ENCODE measurements at places on chromosomes 13 and 19.
A peak's percentile ranks its signal among the peaks of the same experiment; 100 is the strongest.

DNA sequence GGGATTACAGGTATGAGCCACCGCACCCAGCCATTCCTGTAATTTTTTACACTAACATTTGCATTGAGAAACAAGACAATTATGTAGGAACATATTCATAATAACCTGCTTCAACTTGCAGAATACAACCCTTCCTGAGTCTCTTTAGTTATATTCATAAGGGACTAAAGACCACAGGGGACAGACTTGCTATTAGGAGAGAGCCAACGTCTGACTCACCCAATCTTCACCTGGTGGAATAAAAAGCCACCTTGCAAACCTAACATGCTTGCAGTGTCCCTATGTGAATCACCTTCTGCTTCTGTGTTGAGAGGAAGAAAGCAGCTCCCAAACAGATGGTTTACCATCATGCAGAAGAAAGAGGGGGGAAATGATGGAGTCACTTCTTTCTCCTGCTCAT lies 456.1 kb downstream of the PCDH9 start:
- DNase-seq = no peak

GRCh38 chr13:84844473-84844872 lies 954.7 kb downstream of the SLITRK6 start:
- peak; percentile 60 for DNase-seq

DNA sequence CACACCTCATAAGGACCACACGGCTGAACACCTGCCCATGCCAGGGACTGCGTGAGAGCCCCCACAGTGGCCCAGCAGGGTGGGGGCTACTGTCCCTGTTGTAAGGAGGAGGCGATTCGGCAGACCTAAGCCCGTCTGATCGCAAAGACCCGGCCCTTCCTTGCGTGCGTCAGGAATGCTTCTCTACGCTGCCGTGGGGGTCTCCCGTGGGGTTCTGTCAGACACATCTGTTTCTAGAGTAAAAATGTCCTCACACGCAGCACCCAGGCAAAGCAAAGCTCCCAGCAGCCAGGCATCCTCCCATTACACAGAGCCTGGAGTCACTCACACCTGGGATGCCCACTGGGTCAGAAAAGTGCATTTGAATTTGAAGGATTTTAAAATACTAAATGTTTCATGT lies 147.7 kb upstream of the SOX1 start:
- no peak for DNase-seq

GRCh38 chr13:71290963-71291841 lies 575.8 kb downstream of the DACH1 start:
- peak; percentile 48 for DNase-seq

GRCh38 chr13:110070511-110071120 lies 236.3 kb downstream of the COL4A1 start:
- DNase-seq = peak; percentile 78

DNA sequence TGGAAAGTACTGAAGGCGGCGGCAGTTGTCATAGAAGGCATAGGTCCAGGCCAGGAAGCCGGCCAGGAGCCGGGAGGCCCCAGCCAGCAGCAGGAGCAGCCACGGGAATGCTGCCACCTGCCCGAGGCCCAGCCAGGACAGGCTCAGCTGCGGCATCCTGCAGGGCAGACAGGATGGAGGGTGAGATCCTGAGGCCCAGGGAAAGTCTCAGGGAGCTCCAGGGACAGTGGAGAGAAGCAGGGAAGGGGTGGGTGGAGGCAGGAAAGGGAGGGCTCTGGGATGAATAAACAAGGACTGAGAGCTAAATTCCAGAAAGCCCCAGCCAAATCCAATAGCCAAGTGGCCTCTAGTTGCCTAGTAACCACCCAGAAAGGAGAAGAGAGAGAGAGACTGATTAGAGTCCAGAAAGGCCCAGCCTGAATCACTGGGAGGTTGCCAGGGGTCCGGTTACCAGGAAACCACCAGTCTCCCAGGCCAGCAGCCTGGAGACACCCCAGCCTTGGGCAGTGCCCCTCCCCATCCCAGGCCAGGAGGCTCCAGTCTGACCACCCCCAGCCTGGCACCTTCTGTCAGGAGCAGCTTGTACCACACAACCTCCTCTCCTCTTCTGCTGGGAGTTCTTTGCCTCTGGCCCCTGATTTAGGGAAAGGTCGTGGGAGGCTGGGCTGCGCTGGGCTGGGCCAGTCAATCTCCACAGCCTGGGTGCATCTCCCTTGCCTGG lies 7.5 kb upstream of the OR10H5 start:
- no peak for DNase-seq

GRCh38 chr19:55647732-55648584 lies at the start of gene CCDC106:
CCDC106 (plus strand) TSS chr19:55648212; CDS start chr19:55649047, 835 bp downstream.
- no peak for DNase-seq

DNA sequence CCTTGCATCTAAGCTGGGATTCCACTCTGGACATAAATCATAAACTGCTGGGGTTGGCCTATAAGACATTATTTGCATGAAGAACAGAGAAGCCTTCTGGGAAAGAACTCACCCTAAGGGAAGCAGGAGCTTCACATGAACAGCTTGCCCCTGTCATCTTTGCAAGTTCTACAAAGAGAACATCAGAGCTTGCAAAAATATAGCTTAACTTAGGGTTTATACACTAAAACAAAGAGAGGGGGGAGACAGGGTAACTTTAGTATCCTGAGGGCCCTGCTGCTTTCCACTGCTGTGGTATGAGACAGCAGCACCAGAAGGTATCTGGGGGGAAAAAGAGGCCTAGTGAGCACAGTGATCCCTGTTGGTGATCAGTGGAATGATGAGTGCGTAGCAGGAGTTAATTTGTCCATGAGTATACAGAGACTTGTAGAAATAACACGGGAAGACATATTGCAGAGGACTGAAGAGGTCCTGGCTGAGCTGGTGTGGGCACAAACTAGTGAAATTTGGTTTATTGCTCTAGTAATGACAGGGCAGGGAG lies 116.1 kb upstream of the TSC22D1 start:
- DNase-seq = peak; percentile 14

- no peak for DNase-seq
Observed at GRCh38 chr13:31887286-31887685, 144.3 kb upstream of the FRY start.

- no peak for DNase-seq
Observed at GRCh38 chr13:112956571-112957294, 12.3 kb upstream of the MCF2L start.

GRCh38 chr13:103184413-103184812 lies 118.2 kb upstream of the SLC10A2 start:
- no peak for DNase-seq

GRCh38 chr19:30968210-30968609 lies 381.0 kb downstream of the TSHZ3 start:
- DNase-seq = no peak

DNA sequence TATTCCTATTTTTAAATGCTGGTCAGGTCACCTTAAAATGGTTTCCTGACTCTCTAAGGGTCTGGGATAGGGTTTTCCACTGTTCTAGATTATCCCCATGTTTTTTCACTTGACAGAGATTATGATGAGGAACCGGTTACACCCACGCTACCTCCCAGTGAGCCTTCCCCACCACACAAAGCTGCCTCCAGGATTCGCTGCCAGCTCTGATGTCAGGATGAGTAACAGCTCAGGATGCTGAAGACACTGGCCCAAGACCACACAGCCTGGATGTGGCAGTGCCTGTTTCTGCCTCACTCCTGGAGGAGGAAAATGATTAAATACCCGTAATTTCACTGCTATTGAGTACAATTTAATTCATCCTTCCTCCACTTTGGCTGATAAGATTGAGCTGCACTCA lies 22.9 kb downstream of the ZNF114 start:
- peak; percentile 83 for DNase-seq

- DNase-seq = no peak
Observed at GRCh38 chr19:33690378-33691029, 68.8 kb downstream of the CHST8 start.

DNA sequence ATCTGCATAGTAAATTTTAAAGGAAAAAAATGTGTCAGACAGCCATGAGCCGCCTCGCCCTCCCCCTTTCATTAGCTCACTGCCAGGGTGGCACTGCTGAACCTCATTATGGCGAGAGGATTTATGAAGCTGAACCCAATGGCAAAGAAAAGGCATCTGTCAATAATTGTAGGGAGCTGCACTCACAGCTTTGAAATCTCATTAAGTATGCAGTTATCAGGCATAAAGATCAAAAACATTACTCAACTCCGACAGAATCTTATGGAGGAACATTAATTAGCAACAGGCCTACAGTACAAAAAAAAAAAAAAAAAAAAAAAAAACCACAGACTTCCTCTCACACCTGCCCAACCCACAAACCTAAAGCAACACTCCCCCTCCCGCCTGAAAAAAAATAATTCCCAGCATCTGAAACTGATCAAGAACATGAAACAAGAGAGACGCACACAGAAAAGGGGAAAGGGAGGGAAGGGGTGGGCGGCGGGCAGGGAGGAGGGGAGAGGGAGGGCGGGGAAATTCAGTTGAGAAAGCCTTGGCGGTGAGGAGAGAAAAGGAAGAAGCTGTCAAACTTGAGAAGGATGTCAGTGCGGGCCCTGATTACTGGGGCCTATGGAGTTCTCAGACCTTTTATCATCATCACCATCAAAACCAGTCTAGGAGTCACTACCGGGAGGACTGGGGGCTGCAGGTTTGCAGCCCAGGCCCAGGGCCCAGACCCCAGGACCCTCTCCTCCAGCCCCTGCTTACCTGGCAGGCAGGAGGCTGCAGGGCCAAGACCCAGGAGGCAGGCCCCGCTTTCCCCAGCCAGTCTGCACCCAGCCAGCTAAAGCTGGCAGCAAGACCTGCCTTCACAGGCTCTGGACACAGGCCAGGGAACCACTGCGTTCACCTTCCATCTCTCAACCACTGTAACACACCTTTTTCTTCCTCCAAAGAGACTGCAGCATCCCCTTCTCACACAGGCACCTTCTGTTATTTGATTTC lies 8.9 kb downstream of the TSHZ3 start:
- DNase-seq = no peak

DNA sequence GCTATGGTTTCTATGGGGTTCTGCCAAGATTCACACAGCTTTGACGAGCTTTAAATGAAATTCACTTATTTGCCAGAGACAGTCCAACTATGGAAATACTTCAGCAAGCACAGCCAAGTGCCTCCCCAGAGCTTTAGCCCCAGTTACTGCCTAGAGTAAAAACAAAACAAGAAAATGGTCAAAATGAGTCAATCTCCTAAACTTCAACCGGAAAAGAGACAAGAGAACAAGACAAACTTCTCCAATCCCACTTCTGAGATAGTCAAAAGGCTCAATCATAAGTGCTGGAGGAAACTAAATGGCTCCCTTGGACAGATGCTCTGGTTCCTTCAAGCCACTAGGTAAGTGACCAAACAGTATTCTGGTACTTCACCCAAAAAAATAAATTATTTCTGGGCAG lies 65.8 kb downstream of the KATNAL1 start:
- no peak for DNase-seq

GRCh38 chr13:97434397-97435201 lies 630 bp downstream of the RAP2A start:
- peak; percentile 56 for DNase-seq

DNA sequence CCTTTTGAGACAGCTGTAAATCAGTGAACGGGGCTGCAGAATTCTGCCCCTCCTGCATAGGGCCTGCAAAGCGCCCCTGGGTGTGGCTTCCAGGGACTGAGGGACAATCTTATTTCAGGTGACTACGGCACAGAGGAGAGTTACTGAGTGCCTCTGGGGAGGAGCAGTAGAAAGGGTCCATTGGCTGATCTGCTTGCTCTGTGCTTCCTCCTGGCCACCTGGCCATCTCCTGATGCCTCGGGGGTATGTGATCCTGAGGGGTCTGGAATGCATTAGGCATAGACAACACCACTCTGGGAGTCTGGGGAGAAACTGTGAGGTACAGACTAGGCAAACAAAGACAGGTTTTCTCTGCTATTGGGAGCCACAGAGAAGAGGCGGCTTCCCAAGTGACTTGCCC lies 2.8 kb downstream of the KCTD15 start:
- DNase-seq = no peak

- peak; percentile 41 for DNase-seq
Observed at GRCh38 chr19:1837625-1838105, 10.6 kb downstream of the REXO1 start.

GRCh38 chr13:37139356-37139755 lies 33.9 kb upstream of the CSNK1A1L start:
- no peak for DNase-seq

DNA sequence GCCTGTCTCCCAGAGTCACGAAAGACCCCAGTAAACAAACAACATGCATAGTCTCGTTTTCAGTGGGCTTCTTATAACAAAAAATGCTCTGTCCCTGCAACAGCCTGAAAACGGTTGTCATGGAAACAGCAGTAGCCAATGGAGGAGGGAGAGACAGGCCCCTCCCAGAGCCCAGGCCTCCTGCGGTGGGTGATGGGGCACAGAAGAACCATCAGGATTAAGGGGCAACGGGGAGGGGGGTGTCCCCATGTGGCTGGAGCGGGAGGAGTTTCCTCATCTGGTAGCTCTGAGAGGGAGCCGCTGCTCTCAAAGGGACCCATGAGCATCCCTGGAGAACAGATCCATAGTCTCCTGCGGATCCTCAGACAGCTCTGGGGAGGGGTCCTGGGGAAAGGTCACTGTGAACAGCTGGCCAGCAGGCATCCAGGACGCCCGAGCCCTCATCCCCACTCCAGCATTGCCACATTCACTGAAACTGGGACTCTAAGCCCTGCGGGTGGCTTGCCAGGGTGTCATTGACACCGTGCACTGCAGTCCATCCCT lies 37.5 kb upstream of the PNMA8B start:
- no peak for DNase-seq

GRCh38 chr19:43300206-43300605 lies 30.9 kb upstream of the PSG9 start:
- DNase-seq = no peak

GRCh38 chr19:748274-748598 lies 2.7 kb upstream of the MISP start:
- DNase-seq = no peak

DNA sequence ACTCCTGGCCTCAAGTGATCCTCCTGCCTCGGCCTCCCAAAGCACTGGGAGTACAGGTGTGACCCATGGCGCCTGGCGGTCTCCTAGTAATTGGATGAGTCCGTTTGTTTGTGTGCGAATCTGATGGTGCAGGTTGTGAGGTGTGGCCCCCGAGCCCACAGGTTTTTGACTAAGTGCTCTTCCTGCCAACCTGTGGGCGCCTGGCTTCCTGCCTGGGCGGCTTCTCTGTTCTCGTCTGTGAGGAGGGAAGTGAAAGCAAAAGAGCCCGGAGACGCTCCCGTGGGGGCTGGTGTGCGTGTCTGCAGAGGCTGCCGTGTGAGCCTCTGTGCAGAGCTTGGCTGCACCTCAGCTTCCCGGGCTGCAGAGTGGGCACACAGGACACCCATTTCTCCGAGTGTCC lies 10.0 kb downstream of the ARHGAP45 start:
- DNase-seq = peak; percentile 79

GRCh38 chr13:34464011-34464410 lies 478.1 kb upstream of the NBEA start:
- peak; percentile 18 for DNase-seq

- DNase-seq = peak; percentile 22
Observed at GRCh38 chr13:26813321-26813979, 52.9 kb upstream of the GPR12 start.

DNA sequence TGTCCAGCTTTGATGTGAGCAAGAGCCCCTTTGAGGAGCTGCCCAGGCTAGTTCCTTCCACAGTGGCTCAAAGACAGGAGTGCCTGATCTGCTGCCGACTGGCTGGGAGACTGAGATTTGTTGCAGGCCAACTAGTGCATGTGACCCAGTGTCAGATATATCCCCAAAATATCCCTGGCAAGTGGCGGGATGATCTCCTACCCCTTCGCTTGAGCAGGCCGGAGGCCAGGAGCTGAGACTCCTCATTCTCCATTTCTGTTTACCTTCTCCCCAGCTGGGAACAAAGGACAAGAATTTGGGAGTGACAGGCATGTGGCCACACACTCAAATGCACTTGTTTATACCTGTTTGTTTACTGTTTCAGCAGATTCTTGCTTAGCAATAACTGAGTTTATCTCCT lies 37.1 kb upstream of the XPO4 start:
- DNase-seq = no peak
